Retina (tissue), 1 donor: ENCODE measurements at places on chromosomes 1 and 21.
A peak's percentile ranks its signal among the peaks of the same experiment; 100 is the strongest.

GRCh38 chr1:30888391-30888790 lies 20.2 kb downstream of the SDC3 start:
- peak; percentile 28 for DNase-seq

DNA sequence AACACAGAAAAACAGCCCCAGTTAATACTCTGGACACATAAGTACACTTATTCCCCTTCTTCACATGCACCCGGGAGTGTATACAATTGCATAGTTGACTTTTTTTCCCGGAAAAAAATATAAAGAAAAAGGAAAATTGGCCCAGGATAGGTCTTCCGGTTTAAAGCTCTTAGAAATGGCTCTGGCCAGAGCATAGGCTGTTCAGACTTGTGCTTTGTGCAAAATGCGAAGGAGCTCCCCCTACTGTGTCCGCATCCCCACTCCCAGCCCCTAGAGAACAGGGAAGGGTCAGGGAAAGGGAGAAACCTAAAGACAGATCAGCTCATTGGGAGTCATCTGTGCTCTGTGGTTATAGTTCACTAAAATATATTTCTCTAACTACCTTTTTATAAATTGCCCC lies 5.5 kb upstream of the MTMR11 start:
- peak; percentile 43 for DNase-seq

- DNase-seq = no peak
Observed at GRCh38 chr21:33869873-33870272, 45.7 kb downstream of the ATP5PO start.

DNA sequence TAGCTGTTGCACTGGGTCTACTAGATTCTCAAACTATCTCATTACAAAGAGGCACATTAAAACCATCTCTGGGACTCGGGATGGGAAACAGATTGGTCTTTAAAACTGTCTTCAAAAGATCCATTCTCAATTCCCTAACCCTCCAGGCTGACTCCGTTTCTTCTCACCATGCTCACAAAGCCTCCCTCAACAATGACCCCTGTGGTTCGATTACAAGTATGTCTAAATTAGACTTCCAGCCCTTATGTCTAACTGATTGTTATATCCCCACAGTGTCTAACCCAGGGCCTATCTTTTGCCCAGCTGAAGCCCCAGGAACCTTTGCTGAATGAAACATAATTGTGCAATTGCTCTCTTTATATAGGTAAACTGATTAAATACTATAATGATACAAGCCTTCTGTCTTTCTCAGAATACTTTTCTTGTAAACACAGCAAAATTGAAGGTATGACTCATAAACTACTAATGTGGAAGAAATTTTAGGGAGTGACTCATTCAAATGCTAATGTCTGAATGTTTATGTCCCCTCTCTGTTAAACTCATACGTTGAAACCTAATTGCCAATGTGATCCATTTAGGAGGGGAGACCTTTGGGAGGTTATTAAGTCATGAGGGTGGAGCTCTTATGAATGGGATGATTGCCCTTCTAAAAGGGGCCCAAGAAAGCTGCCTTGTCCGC lies 65.6 kb upstream of the DAB1 start:
- no peak for DNase-seq

GRCh38 chr1:232036181-232036933 lies 409.8 kb downstream of the DISC1 start:
- DNase-seq = peak; percentile 45
